ENCODE measurements at places on chromosomes 5 and 9. TPM values are rescaled to one million over a fixed set of nuclear protein-coding genes. Genes with fewer than 3 reads are reported as not detected.

GRCh38 chr9:131954299-131954698 lies 125.4 kb downstream of the MED27 start:
- no peak for DNase-seq

- no peak for DNase-seq
Measured at GRCh38 chr5:112560371-112560770, 141.3 kb upstream of the EPB41L4A start.

DNA sequence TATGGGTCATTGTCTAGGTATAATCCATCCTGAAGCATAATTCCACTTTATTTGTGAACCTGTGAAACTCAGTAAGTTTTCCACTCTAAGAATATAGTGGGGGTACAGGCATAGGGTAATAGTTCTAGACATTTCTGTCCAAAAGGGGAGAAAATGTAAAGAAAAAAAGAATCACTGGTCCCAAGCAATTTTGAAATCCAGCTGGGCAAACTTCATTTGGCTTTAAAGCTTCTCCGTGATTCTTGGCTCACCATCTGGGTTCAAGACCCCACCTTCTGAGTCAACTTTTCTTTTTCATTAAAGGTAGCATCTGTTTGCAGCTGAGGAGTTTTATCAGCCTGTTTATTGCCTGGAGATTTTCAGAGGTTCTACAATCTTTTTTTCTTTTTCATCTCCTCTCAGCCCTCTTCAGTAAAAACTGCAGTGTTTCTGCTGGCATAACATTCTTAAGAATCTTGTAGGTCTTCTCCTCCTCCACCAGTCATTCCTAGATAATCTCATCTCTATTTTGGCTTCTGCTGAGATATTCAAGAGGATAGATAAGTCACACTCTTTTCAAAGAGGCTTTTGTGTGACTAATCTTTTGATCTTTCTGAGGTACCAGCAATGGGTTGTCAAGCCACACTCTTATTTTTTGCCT lies 126.1 kb upstream of the PITX1 start:
- DNase-seq, result no peak

DNA sequence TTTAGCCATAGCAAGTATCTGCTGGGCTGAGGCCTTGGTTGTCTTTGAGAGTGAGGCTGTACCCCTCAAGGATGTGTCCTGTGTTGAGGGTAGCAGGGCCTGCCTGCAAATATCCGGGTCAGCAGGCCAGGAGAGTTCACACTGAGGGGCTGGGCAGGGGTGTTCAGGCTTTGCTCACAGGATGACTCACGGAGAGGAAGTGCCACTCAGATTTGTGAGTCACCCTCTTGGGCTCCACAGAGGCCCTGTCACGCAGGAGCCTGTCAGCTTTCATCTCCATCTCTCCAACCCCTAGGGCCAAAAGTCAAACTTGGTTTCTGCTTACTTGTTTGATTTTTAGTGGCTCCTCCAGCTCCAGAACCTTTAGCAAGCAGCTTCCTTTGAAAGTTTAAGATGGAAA lies 211.5 kb downstream of the SEC61B start:
- no peak for DNase-seq

- DNase-seq, result no peak
Measured at GRCh38 chr9:124281931-124282371, 24.2 kb downstream of the NEK6 start.

DNA sequence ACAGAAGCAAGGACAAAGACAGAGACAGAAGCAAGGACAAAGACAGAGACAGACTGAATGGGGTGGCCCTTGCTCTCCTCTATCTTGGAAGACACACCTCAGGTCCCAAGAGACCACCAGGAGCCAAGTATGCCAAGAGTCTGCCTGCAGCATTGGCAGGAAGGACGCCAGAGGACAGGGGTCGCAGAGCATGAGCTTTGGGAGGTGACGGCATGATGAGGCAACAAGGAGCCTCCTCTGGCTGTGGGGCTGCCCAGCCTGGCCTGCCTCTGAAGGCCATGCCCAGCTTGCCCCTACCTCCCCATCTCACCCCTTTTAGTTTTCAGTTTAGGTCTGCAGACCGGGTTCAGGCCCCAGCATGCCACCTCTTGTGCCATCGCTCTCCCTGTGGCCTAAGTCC lies 17.6 kb downstream of the PDGFRB start:
- no peak for DNase-seq

GRCh38 chr5:31863991-31864411 lies 225.1 kb downstream of the PDZD2 start:
- DNase-seq, result no peak

GRCh38 chr5:30926218-30926617 lies 267.3 kb upstream of the CDH6 start:
- no peak for DNase-seq

DNA sequence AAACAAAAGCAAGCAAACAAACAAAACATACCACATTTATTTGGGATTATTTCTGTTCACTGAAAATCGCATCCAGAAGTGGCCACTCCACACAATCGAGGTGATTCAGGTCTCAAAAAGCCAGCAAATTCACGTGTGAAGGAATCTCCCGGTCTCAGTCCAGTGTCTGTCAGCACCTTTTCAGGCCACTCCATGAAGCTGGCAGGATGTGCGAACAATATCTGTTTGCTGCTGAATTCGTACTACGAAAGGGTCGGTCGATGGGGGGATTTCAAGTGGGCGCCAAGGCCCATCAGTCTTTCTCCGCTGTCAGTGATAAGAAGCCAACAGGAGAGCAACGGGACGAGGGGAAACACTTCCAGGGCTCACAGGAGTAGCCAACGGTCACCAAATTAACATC lies 505.1 kb downstream of the IRX1 start:
- DNase-seq, result no peak

DNA sequence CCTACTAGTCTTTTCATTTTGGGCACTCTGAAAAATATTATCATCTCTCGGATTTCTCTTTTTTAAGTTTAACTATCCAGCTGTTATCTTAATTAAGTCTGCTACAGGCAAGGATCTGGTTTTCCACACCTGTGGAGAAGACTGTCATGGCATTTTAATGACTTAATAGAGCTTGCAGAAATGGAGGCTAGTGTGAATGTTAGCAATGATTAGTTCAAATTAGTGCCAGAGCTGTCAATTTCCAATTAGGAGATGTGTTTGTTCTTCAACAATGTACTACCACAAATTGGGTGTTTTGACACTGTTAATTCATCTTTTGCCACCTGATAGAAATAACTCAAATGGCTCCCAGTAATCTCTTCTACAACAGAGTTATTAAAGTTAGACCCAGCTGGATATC lies 2023.0 kb upstream of the CDH9 start:
- no peak for DNase-seq

DNA sequence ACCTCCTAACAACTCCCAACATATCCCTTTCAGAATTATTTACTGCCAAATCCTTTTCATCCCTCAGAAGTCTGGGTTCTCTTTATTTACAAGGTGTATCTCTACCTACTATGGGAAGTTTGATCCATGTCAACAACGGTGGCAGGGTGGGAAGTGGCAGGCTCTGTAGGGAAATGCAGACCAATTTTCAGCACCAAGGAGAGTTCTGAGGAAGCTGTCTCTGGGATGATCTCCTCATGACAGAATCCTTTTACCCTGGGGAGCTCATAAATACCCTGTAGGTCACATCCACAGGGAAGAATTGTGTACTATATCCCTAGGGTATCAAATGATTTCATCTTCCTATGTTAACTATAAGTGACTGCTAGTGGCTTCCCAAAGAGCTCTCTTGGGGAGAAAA lies 107.8 kb upstream of the NEK6 start:
- no peak for DNase-seq

DNA sequence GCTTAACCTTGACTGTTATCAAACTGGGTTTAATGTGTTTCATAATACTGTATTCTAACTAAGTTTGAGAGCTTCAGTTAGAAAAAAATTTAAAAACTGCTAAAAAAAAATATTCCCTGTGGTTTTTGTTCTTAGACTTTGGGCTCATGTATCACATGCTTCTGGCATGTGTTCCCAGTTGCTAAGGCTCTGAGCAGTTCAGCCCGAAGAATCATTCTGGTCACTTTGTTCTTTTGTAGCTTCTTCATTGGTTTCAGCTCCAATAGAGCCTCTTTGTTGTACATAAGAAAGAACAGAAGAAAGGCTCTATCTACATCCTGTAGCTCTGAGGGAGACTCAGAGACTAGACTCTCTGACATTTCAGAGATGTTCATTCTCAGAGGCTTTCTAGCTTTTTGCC lies 25.6 kb downstream of the KCNN2 start:
- no peak for DNase-seq

- peak; percentile 64 for DNase-seq
Measured at GRCh38 chr9:131273856-131274673, 2.2 kb downstream of the FAM78A start.

DNA sequence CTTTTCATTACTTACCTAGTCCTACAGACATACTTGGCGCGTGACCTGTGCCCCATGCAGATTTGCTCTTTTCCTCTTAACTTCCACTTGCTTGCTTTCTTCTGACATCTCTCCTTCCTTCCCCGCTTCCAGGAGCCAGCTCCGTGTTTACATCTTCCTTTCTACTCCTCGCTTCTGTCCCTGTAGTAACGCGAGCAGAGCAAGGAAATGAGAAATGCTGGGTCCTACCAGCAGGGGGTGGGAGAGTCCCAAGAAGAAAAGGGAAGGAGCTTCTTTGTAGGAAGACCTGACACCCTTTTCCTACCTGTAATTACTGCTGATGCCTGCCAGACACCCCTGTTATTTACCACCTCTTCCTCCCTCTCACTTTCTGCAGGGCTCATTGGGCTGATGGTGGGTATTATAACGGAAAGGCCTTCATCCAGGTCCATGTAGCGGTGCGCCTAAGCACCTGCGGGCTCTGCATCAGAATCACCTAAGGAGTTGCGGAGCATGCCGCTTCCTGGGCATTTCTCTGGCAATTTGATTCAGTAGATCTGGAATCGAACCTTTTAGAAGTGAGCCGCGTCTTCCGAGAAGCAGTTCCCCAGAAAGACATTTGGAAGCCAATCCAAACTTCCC lies 1260.8 kb upstream of the WWC1 start:
- DNase-seq, result no peak

DNA sequence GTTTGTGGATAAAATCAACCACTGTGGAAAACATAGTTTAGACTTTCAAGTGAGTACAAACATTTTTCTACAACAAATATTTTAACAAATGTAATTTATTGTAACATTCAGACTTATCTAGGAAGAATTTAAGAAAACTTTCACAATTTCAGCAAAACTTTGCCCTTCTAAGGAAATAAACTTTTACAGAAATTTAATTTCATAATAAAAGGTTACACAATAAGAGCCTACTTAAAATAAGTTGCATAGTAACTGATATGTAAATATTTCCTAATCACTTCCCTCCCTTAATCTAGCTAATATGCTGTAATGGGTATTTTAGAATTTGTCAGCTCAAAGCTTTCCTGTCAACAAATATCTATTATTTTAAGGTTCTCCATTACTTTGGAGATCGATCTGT lies 1899.9 kb downstream of the MAT2B start:
- no peak for DNase-seq

GRCh38 chr5:16492398-16493140 lies 27.0 kb upstream of the ZNF622 start:
- DNase-seq, result no peak

DNA sequence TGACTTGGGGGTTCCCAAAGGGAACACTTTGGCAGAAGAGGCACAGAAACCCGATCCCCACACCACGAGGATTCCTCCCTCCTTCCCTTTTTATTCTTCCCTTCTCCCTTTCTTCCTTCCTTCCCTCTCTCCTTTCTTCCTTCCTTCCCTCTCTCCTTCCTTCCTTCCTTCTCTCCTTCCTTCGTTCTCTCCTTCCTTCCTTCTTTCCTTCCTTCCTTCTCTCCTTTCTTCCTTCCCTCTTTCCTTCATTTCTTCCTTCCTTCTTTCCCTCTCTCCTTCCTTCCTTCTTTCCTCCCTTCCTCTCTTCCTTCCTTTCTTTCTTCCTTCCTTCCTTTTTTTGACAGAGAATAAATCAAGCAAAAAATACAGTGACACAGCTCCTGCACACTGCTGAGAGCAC lies 168.0 kb upstream of the NFIL3 start:
- no peak for DNase-seq

- no peak for DNase-seq
Measured at GRCh38 chr9:5872511-5872910, 18.2 kb upstream of the MLANA start.

DNA sequence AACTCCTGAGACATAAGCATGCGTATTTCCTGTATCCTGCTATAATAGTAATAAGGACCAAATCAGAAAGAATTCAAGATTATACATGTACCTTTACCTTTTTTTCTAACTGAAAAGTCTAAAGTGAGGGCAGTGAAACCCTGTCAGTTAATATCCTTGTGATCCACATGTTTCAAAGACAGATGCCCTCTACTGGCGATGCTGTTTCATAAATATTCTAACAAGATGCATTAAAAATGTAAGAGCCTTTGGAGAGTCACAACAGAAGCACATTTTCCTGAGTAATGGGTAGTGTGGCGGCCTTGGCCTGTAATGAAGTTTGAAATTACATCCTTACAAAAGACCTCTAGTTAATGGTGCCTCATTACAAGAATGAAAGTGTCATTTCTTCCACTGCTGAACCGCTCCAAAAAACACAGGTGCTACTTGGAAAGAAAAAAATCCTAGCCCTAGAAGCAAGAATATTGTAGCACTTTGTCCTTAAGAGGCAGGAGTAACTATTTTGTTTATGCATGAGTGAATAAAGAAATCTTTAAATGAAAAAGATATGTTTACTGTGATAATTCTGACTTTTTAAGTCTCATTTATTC lies 232.6 kb downstream of the EPB41L4A start:
- DNase-seq, result no peak

GRCh38 chr5:158304607-158305006 lies 445.7 kb upstream of the CLINT1 start:
- no peak for DNase-seq

GRCh38 chr5:100790170-100790665 lies 112.9 kb downstream of the ST8SIA4 start:
- peak; percentile 58 for DNase-seq

- no peak for DNase-seq
Measured at GRCh38 chr9:107269681-107270080, 13.4 kb upstream of the RAD23B start.

Gene TLX3
- not detected for total RNA-seq

Gene PCDHGB6
- 5.4 TPM for total RNA-seq

Gene FAM53C
- 33.7 TPM for total RNA-seq

Gene TMC1
- not detected for total RNA-seq

Gene LRRC19
- total RNA-seq, result not detected

Gene GABRA6
- not detected for total RNA-seq

Gene GM2A
- total RNA-seq, result 69.0 TPM

Gene RNF208
- 6.2 TPM for total RNA-seq

Gene PRXL2C
- total RNA-seq, result 14.0 TPM

Gene PCDHA12
- total RNA-seq, result 0.43 TPM

Gene C6
- 0.65 TPM for total RNA-seq

Gene LVRN
- 0.37 TPM for total RNA-seq

Gene KCNN2
- 0.27 TPM for total RNA-seq

Gene FAM151B
- 4.0 TPM for total RNA-seq

Gene CTNND2
- 22.3 TPM for total RNA-seq
